Left lung (tissue), 14 donors: ENCODE measurements at places on chromosomes 1 and 21. TPM values are rescaled to one million over a fixed set of nuclear protein-coding genes. Genes with fewer than 3 reads are reported as not detected.

DNA sequence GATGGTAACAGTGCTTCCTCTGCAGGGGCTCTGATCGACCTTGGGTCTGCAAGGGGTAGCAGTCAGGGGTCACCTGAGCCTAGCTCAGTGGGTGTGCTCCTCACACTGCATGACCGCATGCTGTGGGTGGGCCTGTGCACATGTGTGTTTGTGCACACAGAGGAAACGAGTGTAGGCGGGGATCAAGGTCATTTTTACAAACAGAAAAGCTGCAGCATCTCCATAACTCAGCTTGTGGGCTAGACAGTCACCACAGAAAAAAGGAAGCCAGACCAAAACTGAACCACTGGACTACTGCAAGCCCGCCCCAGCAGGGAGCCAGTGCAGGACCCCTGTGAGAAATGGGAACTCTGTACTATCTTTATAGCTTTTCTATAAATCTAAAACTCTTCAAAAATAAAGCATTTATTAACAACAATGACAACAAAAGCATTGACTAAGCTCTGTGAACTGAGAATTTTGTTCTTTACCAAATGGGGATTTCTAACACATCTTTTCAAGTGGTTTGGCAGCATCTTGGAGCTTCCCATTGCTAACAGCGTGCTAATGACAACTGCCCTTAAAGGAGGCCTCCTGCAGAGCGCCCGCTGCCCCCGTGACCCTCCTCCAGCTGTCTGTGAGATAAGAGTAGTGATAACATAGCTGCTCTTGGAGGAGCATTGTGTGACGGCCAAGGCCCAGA, 19.9 kb upstream of the NEK2 start:
- DNase-seq = no peak
- no peaks in the 10 kb centered on the region for H3K27me3 ChIP-seq
- H3K27ac ChIP-seq = no peak overlapping the region
- H3K4me1 ChIP-seq = peaks cover 11% of the 10 kb centered on the region
- no peak overlapping the region for H3K4me3 ChIP-seq

DNA sequence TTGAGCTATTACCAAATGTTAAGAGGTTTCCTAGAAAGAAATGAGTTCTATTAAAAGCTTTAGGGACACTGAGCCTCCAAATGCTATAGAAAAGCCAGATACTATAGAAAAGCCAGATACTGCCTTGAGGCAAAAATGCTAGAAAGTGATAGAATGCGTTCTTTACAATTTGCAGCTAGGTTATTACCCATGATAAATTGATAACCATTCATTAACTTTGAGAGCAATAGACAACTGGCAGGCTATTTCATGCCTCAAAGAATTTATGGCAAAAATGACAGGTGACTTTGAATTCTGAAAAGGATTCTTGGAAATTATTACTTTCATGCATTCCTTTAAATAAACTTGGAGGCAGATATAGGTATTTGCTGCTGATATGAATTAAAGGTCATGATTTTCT, 51.6 kb downstream of the SMYD3 start:
- DNase-seq = no peak
- no peak overlapping the region for H3K4me3 ChIP-seq
- no peak overlapping the region for H3K27ac ChIP-seq

The NHLH1 gene
- 0.26 TPM for total RNA-seq

DNA sequence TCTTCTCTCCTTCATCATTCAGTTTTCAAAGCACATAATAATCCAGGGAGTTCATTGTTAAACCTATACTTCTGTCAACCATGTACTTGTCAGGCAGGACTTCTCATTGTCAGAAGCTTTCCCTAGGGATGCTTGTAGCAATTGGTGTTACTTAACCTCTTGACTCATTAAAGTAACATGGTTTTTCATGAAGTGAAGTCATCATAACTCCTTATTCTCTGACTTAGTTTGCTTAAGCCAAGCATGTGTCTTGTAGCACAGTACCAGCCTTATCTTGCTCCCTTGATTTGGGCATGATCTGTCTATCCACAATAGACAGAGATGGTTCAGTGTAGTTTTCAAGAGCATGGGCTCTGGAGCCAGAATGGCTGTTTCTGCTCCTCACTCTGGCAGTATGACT, 45.3 kb downstream of the LRIG2 start:
- H3K27me3 ChIP-seq = no peaks in the 10 kb centered on the region
- H3K36me3 ChIP-seq = no peaks in the 10 kb centered on the region
- no peaks in the 10 kb centered on the region for H3K4me1 ChIP-seq
- H3K4me3 ChIP-seq = no peak overlapping the region
- no peak for DNase-seq

GRCh38 chr1:161216945-161217712, 2.0 kb downstream of the FCER1G start:
- no peak for DNase-seq
- H3K27ac ChIP-seq = peak overlapping the region; percentile 97
- H3K4me3 ChIP-seq = peak overlapping the region; percentile 63
- no peaks in the 10 kb centered on the region for H3K27me3 ChIP-seq
- no peaks in the 10 kb centered on the region for H3K4me1 ChIP-seq

GRCh38 chr1:107670397-107671040, 294.5 kb downstream of the VAV3 start:
- H3K27ac ChIP-seq = no peak overlapping the region
- H3K4me1 ChIP-seq = no peaks in the 10 kb centered on the region
- no peaks in the 10 kb centered on the region for H3K36me3 ChIP-seq
- DNase-seq = no peak
- no peaks in the 10 kb centered on the region for H3K27me3 ChIP-seq

- H3K4me3 ChIP-seq = no peak overlapping the region
- DNase-seq = no peak
- peaks cover 9% of the 10 kb centered on the region for H3K4me1 ChIP-seq
- no peak overlapping the region for H3K27ac ChIP-seq
Observed at GRCh38 chr1:109078317-109078716, 2.5 kb upstream of the TAF13 start.
